ENCODE measurements at places on chromosomes 6 and 20. TPM values are rescaled to one million over a fixed set of nuclear protein-coding genes. Genes with fewer than 3 reads are reported as not detected.

Gene VIP
- not detected for total RNA-seq

Gene ASIP
- 1.5 TPM for total RNA-seq

Gene TMEM200A
- total RNA-seq: 0.65 TPM

Gene POU3F2
- 0.03 TPM for total RNA-seq

DNA sequence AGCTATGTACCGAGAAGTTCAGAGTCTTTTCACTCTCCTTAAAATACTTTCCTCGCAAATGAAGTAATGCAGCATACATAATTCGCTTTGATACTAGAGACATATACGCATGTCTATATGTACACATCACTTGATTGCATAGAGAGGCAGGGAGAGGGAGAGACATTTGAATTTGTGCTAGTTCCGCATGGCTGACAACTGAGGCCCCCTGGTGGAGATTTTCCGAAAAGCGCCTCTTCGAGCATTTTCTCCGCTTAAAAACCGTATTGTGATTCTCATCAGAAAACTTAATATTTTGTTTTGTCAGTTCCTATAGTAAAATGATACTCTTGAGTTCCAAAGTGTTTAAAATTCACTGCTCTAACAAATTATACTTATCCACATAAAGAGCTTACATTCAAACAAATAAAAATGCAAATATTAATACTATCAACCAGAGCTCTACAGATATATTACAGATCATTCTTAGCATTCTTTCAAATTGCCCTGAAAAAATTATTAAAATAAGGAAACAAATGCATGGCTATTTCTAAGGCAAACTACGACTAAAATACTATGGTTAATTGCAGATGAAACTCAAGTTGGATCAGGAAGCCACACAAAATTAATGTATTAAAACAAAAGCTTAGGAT is 637 bp downstream of the MYLK4 start:
- DNase-seq: no peak

DNA sequence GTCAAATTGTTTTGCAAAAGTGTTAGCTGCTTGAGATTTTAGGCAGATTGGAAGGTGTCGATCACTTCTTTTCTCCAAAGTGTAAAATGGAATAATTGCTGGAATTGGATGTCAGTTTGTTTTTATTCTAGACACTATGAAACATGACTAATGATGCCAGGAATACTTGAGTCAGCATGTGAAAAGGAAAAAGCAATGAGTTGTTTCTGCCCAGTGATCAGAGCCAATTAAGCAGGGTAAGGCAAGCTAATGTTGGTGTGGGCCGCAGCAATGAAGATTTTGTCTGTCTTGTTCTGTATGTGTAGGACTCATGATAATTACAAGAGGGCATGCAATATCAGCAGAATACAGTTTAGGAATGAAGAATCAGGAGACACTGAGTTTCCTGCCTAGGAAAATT is 110.3 kb downstream of the CARMIL1 start:
- no peak for DNase-seq

DNA sequence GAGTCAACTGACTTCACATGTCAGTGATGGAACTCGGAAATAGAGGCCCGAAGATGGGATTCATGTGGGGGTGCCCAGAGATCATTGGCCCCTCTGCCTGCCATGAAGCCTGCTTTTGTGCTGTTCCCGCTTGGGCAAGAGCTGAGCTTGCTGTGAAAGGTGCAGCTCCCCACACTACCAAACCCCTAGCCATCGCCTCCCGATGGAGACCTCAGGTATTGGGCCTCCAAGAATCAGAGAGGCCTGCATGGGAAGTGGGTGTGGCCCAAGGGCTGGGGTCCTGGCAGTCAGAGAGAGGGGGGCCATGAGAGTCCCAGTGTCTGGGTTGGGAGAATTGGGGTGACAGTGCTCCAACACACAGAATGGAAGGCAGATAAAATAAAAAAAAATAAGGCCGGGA is 160.9 kb downstream of the SOD2 start:
- DNase-seq: no peak

GRCh38 chr6:29789176-29789575 is 38.4 kb upstream of the HLA-G start:
- no peak for DNase-seq

DNA sequence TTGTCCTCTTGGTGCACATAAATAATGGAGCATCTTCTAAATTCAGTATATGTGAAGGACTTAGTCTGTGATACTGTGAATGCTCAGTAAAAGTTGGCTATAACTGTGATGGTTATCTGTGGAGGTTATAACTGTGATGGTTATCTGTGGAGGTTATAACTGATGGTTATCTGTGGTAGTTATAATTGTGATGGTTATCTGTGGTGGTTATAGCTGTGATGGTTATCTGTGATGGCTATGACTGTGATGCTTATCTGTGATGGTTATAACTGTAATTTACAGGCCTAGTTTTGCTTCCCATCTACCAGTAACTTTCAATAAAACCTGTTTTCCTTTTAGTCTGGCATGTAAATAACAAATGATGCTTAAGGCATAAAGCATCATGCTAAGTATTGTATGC is 16.5 kb downstream of the PTK7 start:
- DNase-seq: no peak

- DNase-seq: no peak
Observed at GRCh38 chr6:37988696-37989095, 169.2 kb downstream of the ZFAND3 start.

- no peak for DNase-seq
Observed at GRCh38 chr20:50089140-50089786, 23.7 kb downstream of the UBE2V1 start.

GRCh38 chr20:63640086-63640485 is 13.1 kb downstream of the STMN3 start:
- DNase-seq: no peak

DNA sequence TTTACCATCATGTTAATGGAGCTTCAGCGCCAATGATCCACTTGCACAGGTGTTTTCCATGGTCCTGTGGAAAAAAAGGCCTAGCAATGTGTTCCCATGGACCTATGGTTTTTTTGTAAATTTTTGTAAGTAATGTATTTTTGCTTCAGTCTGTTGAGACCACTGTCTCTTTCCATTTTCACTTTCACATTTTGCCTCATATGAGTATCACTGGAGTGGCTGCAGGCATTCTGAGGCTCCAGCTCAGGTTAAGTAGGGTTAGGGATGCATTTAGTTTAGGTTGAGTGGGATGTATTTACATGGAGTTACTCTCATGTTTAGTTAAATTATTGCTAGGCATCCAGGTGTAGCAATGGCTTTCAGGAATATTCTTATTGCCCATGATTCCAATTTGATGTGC is 19.2 kb upstream of the LMBRD1 start:
- DNase-seq: no peak
